Gastroesophageal sphincter (tissue), 4 donors: ENCODE measurements at places on chromosomes 1 and 21. TPM values are rescaled to one million over a fixed set of nuclear protein-coding genes. Genes with fewer than 3 reads are reported as not detected.
A peak's percentile ranks its signal among the peaks of the same experiment; 100 is the strongest.

PDC gene
- total RNA-seq = not detected

BTBD8 gene
- 6.7 TPM for total RNA-seq

KRTAP26-1 gene
- total RNA-seq = not detected

TBX15 gene
- total RNA-seq = 0.45 TPM

DNA sequence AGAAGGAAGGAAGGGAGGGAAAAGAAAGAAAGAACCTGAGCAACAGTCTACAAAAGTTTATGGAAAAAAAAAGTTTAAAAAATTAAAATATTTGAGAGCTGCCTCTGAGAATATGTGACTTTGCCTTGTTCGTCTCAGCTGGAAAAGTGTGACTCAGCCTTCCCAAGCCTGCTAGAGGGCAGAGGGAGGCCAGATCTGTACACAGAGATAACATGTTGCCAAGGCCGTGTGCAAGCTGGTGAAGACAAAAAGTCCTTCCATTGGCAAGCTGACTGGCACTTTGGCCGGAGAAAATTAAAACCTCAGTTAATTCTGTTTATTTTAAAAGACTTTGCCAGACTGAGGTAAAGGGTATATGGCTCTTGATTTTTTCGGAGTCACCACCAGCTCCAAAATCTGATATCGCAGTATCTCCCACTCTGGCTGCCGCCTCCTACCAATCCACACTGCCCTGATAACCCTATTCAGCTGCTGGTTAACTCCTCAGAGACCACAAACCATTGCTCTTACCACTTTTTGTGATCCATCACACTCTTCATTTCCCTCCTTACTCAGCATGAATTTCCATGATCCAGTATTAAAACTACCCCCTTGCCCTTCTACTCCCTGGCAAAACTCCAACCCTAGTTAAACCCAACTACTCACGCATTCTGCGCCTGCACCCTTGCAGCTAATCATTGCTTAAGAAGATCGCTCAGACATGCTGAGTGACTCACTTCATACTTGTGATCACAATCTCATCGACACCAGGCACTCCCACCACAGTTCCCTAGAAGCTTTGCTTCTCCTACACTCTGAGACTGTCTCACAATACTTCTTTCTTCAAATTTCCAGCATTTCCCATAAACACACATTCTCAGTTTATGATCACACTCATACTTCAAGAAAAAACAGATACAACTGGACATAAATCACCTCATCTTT, 5.7 kb upstream of the PPP1R15B start:
- peak; percentile 79 for ATAC-seq

DNA sequence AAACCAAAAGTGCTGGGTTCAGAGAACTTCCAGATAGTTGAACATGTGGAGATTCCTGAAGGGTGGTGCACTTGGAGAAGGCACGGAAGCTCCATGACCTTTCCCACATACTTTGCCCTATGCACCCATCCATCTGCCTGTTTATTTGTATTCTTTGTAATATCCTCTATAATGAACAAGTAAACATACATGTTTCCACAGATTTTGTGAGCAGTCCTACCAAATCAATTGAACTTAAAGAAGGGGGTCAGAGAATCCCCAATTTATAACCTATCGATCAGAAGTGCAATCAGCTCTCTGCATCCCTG, 121.4 kb downstream of the ADSS2 start:
- ATAC-seq = no peak

DNA sequence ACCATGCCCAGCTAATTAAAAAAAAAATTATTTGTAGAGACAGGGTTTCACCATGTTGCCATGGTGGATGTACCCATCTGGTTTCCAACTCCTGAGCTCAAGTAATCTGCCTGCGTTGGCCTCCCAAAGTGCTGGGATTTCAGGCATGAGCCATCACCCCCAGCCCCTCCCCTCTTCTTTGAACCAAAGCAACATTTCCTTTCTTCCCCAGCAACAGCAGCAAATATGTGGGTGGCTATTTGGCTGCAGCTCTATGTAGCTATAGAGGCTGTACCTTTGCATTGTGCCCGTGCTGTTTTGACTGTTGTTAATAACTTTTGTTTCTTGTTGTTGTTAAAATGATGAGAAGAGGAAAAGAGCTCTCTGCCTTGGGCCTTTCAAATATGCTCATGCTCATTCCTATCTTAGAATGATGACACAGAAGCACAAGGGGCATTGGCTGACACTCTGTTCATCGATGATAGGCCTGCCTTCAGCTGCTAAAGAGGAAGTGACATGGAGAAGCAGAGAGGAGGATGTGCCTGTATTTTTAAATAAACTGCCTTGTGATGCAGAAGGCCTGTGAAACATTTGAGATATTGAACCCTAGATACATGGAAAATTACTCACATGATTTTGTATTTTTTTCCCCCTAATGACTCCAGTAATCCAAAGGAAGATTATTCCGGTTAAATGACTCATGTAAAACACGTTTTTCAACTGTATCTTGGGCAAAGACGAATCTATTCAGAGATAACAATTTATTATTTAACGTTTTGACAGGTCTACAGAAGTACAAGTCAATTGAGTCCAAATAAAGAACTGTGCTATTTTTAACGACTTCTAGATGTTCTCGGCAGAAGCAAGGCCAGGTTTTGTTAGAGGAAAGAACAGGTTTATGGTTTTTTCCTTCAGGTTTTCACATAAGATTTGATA, 20.5 kb upstream of the XPR1 start:
- ATAC-seq = peak; percentile 67

GRCh38 chr1:6162773-6163172, 17.3 kb downstream of the CHD5 start:
- ATAC-seq = no peak

DNA sequence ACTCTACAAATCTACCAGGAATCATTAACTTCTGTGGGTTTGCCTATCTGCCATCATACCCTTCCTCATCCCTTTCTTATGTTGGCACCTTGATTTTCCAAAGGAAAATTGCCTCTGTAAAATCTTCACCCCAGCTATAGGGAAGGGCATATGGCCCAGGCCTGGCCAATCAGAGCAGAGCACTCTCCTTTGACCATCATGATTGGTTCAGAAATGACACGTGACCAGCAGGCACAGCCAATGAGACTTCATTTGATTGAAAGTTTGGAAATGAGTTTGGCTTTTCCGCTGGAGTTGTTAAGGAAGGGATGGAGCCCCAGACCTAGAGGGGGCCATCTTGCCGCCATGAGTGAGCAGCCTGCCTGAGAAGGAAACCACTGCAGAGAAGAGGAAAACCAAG, 35.1 kb upstream of the IFFO2 start:
- no peak for ATAC-seq

GRCh38 chr1:30184393-30185141, 538.8 kb downstream of the MATN1 start:
- no peak for ATAC-seq

DNA sequence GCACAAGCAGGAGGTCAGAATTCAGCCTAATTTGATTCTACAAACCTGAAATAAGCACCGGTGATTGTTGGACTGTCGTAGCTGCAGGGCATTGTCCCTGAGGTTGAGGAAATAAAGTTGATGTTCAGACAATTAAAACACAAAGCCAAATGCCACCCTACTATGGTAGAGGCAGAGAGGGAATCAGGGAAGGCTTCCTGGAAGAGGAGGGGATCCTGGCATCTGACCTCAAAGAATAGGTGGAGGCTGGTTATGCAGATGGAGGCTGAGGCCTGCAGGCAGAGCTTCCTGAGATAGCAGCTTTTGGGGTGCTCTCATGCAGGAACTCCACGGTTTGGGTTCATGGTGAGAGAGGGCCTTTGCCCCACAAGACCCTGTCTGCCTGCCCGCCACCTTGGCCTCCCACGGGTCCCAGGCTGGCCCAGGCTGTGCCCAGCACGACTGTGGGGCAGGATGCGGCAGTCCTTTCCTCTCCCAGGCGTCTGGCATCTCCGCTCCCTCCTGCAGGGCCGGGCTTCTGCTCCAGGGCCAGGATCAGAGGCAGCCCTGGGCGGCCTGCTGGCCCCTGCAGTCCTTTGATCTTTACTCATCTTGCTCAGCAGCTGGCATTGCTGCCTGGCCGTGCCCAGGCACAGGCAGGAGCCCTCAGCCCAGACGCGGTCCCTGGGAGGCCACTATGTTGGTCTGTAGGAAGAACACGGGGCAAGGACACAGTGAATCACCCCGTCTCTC, 134.1 kb upstream of the VAMP3 start:
- no peak for ATAC-seq

GRCh38 chr1:203906932-203907331, 45.5 kb downstream of the SNRPE start:
- peak; percentile 60 for ATAC-seq

DNA sequence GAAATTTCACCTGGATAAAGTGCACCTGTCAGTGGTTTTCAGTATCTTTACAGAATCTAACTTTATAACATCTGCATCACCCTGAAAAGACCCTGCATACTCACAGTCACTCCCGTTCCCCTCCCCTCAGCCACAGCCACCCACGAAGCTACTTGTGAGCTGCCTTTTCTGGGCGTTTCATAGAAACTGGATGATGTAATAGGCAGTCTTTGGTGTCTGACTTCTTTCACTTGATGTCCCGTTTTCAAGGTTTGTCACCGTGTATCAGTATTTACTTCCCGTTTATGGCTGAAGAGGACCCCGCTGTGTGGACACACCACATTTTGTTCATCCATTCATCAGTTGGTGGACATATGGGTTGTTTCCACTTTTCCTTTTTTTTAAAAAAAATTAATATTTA, 47.8 kb upstream of the LRRC3 start:
- ATAC-seq = no peak
